NCI-H1436 (cell line): ENCODE measurements at places on chromosomes 2 and 18.

- DNase-seq = no peak
Observed at GRCh38 chr2:166163775-166164174, 36.0 kb upstream of the SCN1A start.

- no peak for DNase-seq
Observed at GRCh38 chr2:11807156-11808015, 61.0 kb downstream of the LPIN1 start.

GRCh38 chr2:69253611-69254301 is 133.3 kb downstream of the GFPT1 start:
- no peak for DNase-seq

DNA sequence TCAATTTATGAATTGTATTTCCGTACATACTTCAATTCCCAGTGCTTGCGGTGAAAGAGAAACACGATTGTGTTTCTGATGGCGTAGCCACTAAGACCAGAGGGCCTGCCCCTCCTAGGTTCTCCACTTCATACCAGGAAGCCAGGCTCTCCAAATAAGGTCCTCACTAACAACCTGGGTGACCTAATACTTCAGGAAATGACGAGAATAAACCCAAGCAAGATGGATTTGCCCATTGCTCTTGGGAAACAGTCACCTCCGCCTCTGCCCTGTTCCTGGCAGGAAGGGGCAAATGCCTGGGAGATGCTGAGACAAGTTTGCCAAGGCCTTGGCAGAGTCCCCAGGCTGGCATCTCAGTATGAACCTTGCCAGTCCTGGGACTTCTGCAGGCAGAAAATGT is 41.8 kb downstream of the TTC32 start:
- no peak for DNase-seq

GRCh38 chr18:5057386-5058348 is 139.4 kb downstream of the AKAIN1 start:
- DNase-seq = peak; percentile 3

DNA sequence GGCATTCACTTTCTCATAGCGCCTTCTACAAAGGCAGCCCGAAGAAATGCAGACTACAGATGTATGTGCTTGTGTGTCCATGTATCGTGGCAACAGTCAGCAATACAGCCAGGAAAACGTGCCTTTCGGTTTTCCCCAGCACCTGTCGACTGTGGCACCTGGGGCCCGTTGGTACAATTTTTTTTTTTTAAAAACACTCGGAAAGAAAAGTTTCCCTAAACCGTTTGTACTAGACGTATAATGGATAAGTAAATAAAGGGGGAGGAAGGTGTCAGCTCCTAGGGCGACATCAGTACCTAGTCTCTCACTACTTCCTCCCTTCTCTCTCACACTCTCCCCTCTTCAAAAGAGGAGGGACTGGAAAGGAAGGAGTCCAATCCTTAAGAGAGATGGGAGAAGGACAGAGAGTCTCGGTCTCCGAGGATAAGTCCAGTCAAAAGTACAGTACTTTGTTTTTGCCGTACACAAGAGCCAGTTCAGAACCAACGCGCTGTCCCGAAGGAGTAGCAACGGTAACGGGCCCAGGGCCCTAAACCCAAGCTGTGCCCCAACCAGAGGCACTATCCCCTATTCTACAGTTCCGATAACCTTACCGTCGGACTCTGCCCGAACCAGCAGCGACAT is 759 bp downstream of the PPP4R3B start:
- DNase-seq = peak; percentile 29

DNA sequence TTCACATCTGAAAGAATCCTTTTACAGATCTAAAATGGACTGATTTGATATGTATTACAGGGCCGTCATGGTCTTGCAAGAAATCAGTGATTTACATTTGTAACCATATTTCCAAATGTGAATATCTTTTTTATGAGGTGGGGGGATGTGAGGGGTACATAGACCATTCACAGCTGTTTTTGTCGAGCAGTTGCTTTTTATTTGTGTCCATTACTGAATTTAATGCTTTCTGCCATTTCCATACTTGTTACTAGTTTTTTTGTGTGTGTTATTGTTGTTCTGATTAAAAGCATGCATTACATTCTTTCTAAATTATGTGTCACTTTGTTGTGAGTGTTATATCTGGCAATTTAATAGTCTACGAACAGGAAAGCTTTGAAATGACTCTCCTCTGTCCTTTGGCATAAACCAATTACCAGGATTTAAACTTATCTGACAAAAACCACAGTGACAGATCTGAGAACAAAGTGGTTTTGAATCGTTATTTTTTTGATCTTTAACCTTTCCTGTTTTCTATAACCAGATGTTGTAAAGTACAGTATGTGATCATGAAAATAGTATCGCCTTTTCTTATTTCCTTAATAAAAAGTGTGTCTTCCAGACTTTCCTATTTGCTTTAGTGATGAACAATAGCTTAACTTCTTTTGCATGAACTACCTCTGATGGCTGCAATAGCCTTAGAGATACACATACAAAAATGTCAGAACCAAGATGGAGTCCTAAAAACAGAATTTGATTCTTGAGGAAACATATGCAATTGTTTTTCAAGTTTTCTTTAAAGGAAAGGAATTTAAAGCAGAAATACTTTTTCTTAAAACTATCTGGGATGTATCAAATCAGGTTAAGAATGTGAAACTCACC is 354.2 kb upstream of the ACVR2A start:
- no peak for DNase-seq

DNA sequence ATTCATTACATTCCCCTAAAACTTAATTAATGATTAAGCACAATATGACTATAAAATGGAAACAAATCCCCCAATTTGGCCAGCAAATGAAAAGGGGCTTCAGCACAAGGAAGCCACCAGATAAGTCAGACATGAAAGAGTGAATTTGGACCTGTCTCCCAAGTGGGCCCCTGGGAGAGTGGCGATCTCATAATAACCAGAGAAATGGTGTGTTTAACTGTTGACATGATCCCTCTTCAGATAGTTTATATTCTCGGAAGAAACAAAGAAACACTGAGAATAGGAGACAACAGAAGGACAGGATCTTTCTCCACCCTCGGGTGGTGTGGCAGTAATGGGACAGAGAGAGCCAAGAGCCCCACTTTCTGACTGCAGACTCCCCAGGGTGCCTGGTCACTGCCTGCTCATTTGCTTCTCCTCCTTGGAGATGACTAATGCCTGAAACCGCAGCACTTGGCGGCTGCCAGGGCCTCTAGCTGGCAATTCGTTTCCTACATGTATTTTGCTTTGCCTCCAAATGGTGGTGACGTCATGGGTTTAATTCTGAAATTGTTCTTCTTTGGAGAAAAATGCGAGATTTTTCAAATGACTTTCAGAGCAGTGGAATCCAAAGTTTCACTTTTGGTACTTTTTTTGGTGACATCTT is 46.4 kb upstream of the SPP2 start:
- peak; percentile 22 for DNase-seq

GRCh38 chr18:38534073-38534472 is 968.5 kb upstream of the CELF4 start:
- DNase-seq = no peak

- no peak for DNase-seq
Observed at GRCh38 chr2:146317959-146318358, 1526.9 kb upstream of the ACVR2A start.

GRCh38 chr2:109335631-109336176 is 206.7 kb downstream of the SH3RF3 start:
- no peak for DNase-seq

DNA sequence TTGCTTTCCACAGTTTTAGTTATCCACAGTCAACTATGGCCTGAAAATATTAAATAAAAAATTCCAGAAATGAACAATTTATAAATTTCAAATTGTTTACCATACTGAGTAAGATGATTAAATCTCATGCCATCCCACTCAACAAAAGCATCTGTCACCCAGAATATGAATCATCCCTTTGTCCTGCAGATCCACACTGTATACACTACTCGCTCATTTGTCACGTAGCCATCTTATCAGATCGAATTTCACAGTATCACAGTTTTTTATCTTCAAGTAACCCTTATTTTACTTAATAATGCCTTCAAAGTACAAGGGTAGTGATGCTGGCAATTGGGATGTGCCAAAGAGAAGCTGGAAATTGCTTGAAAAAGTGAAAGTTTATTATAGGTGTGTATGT is 291.8 kb upstream of the LRATD1 start:
- DNase-seq = no peak

DNA sequence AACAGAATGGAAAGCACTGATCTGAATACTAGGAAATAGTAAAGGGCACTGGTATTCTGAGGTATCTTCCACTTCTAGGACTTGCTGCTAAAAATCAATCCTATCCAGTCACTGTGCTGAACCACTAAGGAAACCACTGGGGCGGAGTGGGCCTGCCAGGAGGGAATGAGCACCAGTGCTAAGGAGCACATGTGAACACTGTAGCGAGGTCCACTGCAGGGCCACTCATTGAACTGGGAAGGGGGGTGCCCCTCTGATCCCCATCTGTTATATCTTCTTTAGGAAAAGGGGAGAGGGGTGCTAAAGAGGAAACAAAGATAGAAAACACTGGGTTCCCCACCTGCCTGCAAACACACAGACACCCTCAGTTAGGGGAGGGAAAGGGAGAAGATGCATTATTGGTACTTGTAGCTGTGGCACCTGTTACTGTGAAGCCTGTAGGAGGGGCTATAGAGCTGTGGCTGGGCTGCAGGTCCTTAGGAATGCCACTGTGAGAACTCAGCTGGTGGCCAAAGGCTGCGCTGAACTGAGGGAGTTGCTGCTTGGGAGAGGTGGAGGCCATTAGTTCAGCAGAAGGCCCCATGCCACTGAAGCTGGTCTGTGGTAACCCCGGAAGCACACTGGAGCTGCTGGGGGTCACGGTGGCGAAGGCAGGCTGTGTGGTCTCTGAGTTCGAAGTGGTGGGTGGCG is 81.8 kb downstream of the INO80D start:
- DNase-seq = no peak

GRCh38 chr2:141863964-141864363 is 266.9 kb downstream of the LRP1B start:
- no peak for DNase-seq

DNA sequence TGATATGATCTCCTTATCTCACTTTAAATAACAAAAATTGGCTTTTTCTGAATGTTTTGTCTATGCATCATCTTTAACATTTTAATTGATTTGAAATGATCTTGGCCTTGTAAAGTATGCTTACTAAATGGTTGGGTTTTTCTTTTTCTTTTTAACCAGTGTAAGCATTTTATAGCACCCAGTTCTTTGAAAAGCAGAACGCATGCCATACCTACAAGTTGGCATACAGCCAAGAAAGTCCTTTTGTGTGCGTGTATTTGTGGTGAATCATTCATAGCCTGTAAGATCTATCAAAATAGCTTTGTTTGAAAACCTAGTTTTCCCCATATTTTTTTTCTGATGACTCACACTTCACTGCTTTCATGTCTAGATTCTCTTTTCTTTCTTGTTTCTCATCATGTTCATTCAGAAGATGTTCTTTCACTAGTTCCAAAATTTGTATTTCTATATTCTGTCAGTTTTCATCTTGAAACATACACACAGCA is 4.1 kb upstream of the VRK2 start:
- peak; percentile 49 for DNase-seq

GRCh38 chr2:170017860-170018532 is 160.0 kb upstream of the MYO3B start:
- no peak for DNase-seq

- DNase-seq = no peak
Observed at GRCh38 chr2:20623241-20623640, 27.7 kb downstream of the HS1BP3 start.

GRCh38 chr2:23377771-23378170 is 7.2 kb upstream of the KLHL29 start:
- no peak for DNase-seq

- no peak for DNase-seq
Observed at GRCh38 chr2:190235551-190236075, 84.0 kb downstream of the HIBCH start.

- DNase-seq = no peak
Observed at GRCh38 chr2:150609831-150610582, 122.5 kb upstream of the RND3 start.

DNA sequence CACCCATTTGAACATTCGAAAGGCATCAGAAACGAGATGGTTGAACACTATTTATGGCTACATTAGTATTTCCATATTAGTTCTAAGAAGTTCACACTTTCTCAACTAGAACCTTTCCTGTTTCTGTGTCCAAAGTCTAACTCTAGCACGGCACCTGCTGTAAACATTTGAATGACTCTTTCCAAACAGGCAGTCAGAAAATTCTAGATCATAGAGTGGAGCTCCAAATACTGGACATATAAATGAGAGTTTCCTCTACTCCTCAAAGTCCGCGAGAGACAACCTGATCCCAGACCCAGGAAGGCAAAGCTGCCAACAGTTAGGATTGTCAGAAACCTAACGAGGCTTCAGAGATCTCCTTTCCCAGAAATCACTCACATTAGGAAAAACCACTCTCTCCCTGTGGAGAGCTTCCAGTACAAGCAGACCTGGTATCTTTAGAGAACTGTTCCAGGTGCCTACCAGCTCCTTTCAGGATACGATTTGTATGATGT is 10.6 kb downstream of the RND3 start:
- DNase-seq = no peak

DNA sequence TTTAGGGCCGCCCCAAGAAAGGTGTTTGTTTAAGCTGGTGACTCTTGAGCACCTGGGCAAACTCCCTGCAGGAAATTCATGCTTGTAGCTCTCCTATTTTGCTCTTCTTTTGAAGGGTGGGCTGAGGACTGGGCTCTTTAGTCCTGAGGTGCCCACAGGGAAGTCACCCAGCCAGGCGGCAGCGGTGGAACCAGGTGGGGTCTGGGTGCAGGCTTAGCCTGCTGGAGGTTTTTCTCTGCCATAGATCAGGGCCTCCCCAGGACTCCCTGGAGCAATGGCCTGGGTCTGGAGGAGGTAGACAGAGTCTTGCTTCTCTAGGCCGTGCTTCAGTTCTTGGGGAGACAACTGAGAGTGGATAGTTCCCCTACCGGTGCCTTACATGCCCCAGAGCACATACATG is 99.9 kb downstream of the CLIP4 start:
- no peak for DNase-seq

DNA sequence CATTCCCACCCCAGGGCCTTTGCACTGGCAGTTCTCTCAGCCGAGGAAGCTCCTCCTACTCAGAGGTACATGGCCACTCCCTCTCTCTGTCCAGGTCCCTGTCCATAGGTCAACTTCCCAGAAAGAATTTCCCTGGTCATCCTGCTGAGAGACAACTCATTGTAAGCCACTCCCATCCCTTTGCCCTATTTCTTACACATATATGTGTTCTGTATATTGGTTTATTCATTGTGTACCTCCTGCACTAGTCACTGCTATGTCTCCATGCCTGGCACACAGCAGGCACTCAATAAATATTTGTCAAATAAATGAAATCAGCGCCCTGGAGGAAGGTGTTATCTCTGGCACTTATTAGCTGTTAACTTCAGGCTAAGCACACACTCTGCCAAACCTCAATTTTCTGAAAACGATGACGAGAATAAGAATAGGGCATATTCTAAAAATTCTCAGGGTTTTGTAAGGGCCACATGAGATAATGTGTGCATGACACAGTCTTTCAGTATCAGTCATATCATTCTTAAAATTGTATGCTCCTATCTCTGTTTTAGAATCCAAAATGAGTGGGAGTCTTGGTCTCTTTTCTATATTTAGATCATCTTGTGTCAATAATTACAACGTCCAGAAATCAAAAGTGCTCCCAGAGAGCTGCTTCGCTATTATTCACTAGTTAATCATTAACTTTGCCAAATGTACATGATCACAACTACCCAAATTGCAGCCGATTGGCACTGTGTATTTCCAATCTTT is 198.0 kb downstream of the ALK start:
- no peak for DNase-seq
